ENCODE measurements at places on chromosomes 12 and 14.

DNA sequence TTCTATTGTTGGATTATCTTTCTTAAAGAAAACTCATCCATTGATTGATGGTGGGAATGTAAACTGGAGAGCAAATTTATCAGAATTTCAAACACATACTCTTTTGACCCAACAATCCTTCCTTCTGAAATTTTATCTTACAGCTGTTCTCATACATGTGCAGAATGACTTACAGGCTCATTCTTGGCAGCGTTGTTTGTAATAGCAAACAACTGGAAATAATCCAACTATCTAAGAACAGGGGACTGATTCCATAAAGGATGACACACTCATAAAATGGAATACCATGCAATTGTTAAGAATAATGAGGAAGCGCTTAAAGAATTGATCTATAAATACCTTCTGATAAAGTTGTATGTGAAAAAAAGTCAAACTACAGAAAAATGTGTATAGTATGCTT is 24.0 kb downstream of the RHOJ start:
- no peak for DNase-seq

DNA sequence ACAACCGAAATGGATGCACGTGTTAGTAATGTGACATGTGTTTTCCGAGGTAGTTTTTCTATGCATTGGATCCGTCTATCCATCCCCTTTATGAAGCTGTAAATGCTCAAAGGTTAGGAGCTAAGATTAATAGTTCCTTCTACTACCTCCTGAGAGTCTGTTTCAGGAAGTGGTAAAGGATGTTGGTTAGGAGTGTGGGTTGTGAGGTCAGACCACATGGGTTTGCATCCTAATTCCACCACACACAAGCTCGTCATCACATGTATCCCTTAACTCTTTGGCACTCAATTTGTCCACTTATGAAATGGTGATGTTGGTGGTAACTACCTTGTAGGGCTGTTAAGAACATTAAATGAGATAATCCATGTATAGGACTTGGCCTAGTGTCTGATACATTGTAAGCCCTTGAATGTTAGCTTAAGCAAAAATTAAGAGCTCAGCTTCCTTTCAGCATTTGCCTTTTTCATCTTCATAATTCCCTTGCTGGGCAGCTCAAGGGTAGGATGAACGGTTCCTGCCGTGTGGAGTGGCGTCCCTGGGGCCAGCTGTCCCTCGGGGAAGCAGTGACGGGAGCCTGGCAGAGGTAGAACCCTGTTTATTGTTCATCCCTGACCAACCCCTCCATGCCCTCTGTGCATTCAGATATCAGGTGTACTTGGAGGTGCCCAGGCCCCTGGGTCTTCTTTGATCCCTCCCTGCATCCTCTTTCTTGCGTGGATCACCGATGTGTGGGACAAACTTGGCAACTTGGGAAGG is 52.3 kb downstream of the TSPAN9 start:
- no peak for DNase-seq

- DNase-seq: no peak
Measured at GRCh38 chr14:100560471-100560870, 26.7 kb downstream of the BEGAIN start.

GRCh38 chr14:100106250-100107112 is 41.3 kb downstream of the EVL start:
- DNase-seq: no peak

Measured in Caco-2 (cell line).